ENCODE measurements at places on chromosomes 7 and 10.

GRCh38 chr7:158812684-158813083 lies 16.6 kb downstream of the ESYT2 start:
- DNase-seq, result no peak

GRCh38 chr7:29149036-29149435 lies 2.7 kb upstream of the CPVL start:
- no peak for DNase-seq

GRCh38 chr7:49855281-49855980 lies 82.0 kb downstream of the VWC2 start:
- DNase-seq, result no peak

GRCh38 chr7:111871283-111871682 lies 309.0 kb upstream of the IMMP2L start:
- DNase-seq, result no peak
